ENCODE measurements at places on chromosomes 2 and 18. TPM values are rescaled to one million over a fixed set of nuclear protein-coding genes. Genes with fewer than 3 reads are reported as not detected.

The OST4 gene
- 224 TPM for total RNA-seq

The SLC25A12 gene
- total RNA-seq, result 17.5 TPM

The UGT1A8 gene
- 0.12 TPM for total RNA-seq

The DSG1 gene
- total RNA-seq, result not detected

The CRYBA2 gene
- total RNA-seq, result not detected

Measured in uterine smooth muscle cell (primary cell).